Transverse colon (tissue), 4 donors: ENCODE measurements at places on chromosomes 7 and 10.
A peak's percentile ranks its signal among the peaks of the same experiment; 100 is the strongest.

DNA sequence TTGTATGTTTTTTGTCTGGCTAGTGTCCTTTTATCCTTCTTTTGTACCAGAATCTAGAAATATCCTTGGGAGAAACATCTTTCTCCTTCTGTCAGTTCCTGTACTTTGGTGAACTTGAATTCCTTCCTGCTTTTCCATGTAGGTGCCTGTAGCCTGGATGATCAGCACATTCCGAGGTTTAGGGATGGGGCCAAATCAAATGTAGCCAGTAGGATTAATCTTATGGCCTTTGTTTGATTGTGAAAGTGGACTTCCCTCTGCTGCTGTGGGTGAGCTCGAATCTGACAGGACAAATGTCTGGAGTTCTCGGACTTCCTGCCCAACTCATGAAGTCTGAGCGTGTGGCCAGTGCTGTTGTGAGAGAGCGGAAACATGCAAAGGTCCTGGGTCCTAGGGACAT is 33.2 kb upstream of the NAMPT start:
- no peak for DNase-seq

- no peak for DNase-seq
These were observed 101.5 kb upstream of the MTPN start for GRCh38 chr7:136078630-136079029.

- DNase-seq: no peak
These were observed 7.9 kb downstream of the GIMAP5 start for GRCh38 chr7:150745086-150745485.

- no peak for DNase-seq
These were observed 149.4 kb downstream of the CHCHD3 start for GRCh38 chr7:132932296-132933071.

- DNase-seq: no peak
These were observed 239.3 kb upstream of the SEMA3C start for GRCh38 chr7:81158189-81158588.

DNA sequence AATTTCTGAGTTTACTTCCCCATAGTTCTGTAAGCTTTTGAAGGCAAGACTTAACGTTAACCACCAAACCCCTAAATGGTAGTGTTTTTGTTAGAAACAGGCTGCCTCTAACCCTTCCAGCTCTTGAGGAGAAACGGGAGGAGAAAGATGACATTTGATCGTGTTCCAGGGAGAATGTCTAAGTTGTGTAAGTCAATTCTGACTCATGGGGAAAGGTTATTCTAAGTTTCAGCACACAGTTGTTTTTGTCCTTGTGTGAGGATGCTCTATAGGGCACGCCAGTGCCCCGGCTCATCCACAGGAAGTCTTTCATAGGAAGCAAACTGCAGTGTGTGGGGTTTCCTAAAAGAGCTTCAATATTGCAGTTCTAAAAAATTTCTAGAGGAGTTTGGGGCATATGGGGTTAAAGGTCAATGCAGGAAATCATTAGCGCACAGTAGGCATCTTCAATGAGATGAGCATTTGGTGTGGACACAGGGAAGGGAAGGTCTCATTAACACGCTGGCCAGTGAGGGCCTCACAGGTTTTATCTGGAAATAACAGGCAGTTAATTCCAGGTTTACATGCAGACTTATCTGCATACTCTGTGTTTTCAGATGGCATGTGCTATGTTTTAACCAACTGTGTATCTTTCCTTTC is 638.2 kb upstream of the IGFBP3 start:
- DNase-seq: no peak

DNA sequence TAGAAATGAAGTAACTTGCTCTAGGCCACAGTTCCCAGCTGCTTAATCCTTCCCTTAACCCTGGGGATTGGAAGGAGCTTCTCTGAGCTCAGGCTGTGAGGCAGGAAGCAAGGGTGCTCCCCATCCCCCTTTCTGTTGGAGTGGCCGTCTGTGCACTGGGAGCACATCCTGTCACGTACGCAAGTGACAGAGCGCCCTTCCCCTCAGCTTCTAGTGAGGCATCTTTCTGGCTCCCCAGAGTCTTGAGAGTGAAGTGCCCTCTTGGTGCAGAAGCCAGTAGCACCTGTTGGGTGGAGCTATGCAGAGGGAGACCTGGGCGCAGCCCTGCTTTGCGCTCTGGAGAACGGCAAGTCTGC is 47.8 kb downstream of the SHH start:
- DNase-seq: no peak

DNA sequence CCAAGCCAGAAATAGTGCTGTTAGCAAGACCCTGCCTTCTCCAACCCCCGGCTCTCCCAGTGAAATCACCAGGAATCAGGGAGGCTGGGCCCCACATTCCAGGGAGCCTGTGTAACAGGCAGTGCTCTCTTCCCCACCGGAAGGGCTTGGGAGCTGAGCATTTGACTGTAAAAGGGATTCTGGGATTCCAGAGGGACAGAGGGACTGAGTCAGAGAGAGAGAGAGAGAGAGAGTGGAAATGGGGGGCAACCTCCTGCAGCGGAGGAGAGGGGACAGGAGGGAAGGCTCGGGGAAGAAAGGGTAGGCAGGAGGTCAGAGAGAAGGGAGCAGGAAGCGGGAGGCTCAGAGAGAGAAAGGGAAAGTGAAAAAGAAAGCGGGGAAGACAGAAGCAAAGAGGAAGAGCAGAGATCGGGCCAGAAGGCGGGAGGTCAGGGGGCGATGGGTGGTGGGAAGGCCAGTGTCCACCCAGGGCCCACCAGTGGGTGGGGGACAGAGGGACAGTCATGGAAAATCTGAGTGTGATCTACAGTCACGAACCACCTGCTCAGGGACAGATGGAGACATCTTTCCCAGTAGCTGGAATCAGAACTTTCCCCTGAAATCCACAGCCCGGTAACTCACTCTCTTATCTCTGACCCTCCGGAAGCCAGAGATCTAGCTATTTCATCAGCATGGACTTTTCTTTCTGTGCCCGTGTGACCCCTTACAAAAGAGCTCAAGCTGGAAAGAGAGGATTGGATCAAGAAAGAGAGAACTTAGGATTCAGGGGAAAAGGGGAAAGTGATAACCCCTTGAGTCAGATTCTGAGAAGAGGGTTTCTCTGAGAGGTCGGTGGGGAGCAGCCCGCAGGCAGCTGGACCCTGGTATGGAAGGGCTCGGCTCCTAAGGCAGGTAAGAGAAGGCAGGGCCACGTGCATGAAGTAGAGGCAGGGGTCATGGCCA is 4.6 kb upstream of the SERPINE1 start:
- DNase-seq: peak; percentile 65

- no peak for DNase-seq
These were observed 8.2 kb upstream of the SVIL start for GRCh38 chr10:29642990-29643389.

- DNase-seq: no peak
These were observed 227.7 kb downstream of the CUX1 start for GRCh38 chr7:102044984-102045673.

DNA sequence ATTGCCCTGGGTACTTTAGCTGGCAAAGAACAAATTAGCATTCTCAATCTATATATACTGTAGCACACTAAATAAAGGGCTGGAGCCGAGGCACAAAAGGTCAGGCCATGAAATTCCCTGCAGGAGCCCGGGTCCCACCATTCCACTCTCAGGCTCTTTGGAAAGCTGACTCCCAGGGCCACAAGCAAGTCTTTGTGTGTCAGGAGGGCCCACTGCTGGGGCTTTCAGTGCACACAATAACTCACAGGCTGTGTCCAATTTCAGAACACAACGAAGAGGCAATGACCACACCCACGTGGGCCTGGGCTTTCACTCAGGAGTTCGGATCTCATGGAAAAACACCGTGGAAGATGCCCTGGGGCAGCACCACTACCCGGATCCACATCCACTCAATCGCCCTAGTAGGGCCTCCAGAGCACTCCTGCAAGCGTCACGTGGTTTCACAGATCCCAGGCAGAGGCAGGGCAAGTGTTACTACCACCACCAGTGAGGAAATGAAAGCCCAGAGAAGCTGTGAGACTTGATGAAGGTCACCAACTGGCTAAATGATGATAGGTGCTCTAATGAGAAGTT is 60.3 kb downstream of the COBL start:
- peak; percentile 41 for DNase-seq

DNA sequence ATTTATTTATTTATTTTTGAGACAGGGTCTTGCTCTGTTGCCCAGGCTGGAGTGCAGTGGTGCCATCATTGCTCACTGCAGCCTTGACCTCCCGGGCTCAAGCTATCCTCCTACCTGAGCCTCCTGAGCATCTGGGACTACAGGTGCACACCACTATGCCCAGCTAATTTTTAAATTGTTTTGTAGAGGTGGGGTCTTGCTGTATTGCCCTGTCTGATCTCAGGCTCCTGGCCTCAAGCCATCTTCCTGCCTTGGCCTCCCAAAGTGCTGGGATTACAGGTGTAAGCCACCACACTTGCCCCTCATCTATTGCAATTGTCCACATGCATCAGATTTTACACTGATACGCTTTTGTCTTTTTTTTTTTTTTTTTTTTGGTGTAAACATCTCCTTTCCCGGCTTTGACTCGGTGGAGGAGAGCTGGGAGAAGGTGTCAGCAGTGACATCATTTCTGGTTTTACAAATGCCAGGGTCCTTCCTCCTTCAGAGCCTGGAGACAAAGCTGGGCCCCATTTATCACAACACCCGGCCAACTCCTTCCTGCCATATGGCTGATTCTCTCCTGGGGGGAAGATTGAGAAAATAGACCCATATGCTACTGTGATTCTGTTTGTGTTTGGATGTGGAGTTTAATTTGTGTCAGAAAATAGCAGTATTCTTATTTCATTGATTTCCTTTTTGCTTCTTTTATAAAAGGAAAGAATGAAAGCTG is 61.3 kb downstream of the GALNT17 start:
- no peak for DNase-seq

- DNase-seq: no peak
These were observed 6.0 kb upstream of the REEP3 start for GRCh38 chr10:63515002-63515763.

DNA sequence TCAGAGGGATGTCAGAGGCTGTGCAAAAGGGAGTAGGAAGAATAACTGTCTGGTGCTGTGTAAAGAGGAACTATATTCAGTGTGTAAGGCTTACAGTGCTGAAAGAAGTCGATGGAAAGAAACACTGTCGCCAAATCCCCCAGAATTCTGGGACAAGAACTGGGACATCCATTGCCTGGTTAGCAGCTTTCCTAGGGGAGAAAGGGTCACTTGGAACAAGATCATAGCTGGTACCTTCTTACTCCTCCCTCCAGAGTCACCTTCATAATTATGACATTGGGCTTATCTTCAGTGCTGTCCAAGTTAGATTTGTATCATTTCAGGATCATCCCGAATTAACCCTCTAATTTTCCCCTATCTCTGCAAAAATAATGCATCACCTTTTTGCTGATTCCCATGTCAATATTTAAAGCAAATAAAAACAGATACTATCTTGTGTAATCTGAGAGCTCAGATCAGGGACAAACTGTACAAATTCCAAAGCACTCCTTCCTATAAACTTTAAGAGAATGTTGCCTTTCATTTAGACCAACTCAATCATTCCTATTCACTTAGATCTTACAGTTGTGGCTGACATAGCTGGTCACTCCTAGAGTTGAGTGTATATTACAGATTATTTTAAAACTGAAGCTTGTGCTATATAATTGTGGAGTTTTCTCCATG is 96.5 kb downstream of the DNAH11 start:
- no peak for DNase-seq

DNA sequence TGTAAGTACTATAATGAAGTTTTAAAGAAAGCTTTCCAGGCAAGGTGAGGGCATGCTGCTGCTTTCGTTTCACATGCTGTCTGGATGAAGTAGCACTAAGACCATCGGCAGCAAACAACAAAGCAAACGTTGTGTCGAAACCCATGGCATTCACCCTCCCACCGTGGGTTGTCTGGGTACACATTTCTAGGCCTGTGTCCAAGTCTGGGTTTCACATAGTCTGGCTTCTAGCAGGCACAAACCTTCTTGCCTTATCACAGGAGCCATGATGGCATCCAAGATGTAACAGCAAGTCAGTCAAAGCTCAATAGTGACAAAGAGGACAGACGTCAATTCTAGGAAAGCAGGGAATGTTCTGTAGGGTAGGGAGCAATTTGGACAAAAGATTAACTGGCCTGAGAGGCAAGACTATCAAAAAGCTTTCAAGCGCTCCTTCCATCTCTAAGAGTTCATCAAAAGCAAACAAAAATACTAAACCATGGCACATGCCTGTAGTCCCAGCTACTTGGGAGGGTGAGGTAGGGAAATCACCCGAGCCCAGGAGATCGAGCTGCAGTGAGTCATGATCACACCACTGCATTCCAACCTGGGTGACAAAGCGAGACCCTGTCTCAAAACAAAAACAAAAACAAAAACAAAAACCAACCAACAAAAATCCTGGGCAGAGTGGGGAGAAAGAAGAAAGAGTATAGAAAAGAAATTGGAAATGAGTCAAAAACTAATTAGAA is 42.7 kb downstream of the PAXIP1 start:
- DNase-seq: no peak

GRCh38 chr10:4515721-4516120 is 310.3 kb upstream of the AKR1E2 start:
- DNase-seq: no peak

- DNase-seq: no peak
These were observed 216.8 kb downstream of the THSD7A start for GRCh38 chr7:11615174-11615573.

- DNase-seq: no peak
These were observed 107.8 kb downstream of the TBXAS1 start for GRCh38 chr7:139936760-139937310.

GRCh38 chr7:87797798-87798403 is 78.3 kb downstream of the SLC25A40 start:
- DNase-seq: no peak

DNA sequence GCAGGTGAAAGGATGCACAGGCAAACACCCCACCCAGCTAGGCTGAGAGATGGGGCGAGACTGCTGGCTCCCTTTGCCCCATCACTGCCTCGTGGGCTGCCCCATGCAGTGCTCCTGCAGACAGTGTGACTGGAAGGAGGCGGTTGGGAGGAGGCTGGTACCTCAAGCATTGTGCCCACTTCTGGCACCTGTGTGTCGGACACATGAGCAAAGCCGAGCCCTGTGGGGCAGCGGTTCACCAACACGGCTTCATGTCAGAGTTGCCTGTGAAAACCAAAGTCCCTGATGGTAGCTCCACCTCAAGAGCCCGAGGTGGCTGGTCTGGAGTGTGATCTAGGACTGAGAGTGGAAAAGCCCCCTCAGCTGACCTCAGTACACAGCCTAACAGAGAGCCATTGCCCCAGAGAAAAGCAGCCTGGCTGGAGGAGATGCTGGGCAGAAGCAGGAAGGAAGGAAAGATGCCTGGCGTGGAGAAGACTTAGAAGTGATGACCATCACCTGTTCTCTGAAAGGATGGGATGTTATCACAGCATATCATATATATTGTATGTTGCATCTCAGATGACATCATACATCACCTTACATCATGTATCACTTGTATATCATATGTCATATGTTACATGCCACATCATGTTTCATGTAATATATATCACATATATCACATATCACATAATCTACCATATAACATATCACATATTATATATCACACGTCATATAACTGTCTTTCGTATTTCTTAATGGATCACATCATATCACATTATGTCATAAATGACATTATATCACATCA is 75.6 kb downstream of the ADCY1 start:
- DNase-seq: no peak

GRCh38 chr10:33334805-33335550 is 511 bp upstream of the NRP1 start:
- peak; percentile 66 for DNase-seq
